ENCODE measurements at places on chromosomes 6 and 20.

- DNase-seq: no peak
- H3K4me3 ChIP-seq: no peak overlapping the region
- no peaks in the 10 kb centered on the region for H3K4me1 ChIP-seq
- H3K27me3 ChIP-seq: no peaks in the 10 kb centered on the region
- no peaks in the 10 kb centered on the region for H3K36me3 ChIP-seq
Measured at GRCh38 chr20:48556956-48557355, 270.8 kb downstream of the PREX1 start.

GRCh38 chr6:158847012-158847529 lies 27.9 kb upstream of the EZR start:
- no peaks in the 10 kb centered on the region for H3K36me3 ChIP-seq
- no peak for DNase-seq
- no peaks in the 10 kb centered on the region for H3K27me3 ChIP-seq

- H3K4me1 ChIP-seq: peaks cover 19% of the 10 kb centered on the region
- no peak overlapping the region for H3K4me3 ChIP-seq
- no peaks in the 10 kb centered on the region for H3K36me3 ChIP-seq
- H3K27ac ChIP-seq: no peak overlapping the region
- no peaks in the 10 kb centered on the region for H3K27me3 ChIP-seq
Measured at GRCh38 chr6:138037009-138037504, 70.2 kb downstream of the PERP start.

- H3K36me3 ChIP-seq: no peaks in the 10 kb centered on the region
- no peak for DNase-seq
- H3K4me3 ChIP-seq: no peak overlapping the region
Measured at GRCh38 chr6:152232501-152233151, 404.5 kb downstream of the SYNE1 start.

DNA sequence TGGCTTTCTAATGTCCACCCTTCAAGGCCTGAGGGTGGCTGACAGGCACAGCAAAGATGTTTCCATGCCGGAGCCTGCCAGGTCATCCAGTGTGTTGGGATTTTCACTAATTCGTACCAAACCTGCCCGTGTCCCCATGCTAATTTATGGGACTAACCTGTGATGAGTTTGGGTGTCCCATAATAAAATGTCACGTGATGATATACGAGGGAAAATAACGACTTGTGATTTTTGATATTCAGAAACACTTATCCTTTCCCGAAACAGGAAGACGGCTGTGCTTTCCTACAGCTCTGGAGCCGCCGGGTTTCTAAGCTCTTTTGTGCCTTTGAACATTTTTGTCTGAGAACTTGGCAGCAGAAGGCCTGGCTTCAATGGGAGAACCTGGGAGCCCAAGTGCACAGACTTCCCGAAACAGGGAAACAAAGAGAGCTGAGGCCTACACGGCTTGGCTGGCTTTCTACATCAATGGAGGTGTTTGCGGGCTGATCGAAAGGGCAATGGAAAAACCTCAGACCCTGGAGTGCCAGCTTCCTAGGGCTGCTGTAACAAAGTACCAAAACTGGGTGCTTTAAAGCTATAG lies 171.9 kb upstream of the JARID2 start:
- no peaks in the 10 kb centered on the region for H3K27me3 ChIP-seq
- H3K36me3 ChIP-seq: no peaks in the 10 kb centered on the region
- no peak for DNase-seq
- H3K4me1 ChIP-seq: peaks cover 5% of the 10 kb centered on the region
- no peak overlapping the region for H3K4me3 ChIP-seq

- H3K36me3 ChIP-seq: no peaks in the 10 kb centered on the region
- H3K27ac ChIP-seq: no peak overlapping the region
Measured at GRCh38 chr6:168183613-168183970, 104.6 kb upstream of the FRMD1 start.

GRCh38 chr20:58808271-58809046 lies 42.2 kb downstream of the GNAS-AS1 start:
- no peaks in the 10 kb centered on the region for H3K36me3 ChIP-seq
- H3K4me3 ChIP-seq: no peak overlapping the region
- H3K27me3 ChIP-seq: peaks cover 99% of the 10 kb centered on the region
- DNase-seq: no peak
- H3K27ac ChIP-seq: no peak overlapping the region

DNA sequence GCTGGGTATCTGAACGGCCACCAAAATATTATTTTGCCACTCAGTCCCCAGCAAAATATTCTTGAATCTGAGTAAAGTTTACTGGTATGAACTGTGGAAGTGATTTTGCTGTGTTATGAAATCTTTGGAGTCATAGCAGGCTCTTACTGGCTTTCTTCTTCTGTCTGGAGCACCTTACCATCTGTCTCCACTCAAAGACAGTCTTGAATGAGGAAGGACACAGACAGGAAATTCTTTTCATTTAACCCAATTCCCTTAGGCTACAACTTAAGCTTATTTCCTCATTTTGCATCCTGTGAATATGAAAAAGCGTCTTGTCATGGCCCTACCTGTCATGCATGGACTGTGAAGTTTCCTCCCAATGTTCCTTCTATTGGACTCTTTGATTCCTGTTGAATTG lies 24.7 kb downstream of the FNDC1 start:
- H3K27ac ChIP-seq: no peak overlapping the region
- peaks cover 60% of the 10 kb centered on the region for H3K27me3 ChIP-seq
- no peak for DNase-seq
- no peak overlapping the region for H3K4me3 ChIP-seq
- no peaks in the 10 kb centered on the region for H3K36me3 ChIP-seq

DNA sequence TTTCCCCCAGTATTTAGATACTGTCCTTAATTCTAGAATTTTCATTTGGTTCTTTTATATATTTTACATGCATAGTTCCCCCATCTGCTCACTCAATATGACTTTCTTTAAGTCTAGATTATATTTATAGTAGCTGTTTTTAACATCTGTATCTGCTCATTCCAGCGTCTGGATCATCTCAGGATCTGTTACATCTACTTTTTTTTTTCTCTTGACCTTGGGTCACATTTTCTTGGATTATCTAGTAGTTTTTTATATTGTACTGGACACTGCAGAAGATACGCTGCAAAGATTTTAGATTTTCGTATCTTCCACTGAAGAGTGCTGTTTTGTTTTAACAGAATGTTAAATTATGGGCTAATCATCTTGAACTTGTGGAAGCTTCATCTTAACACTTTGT lies 20.7 kb downstream of the RAB22A start:
- H3K27ac ChIP-seq: no peak overlapping the region
- no peak overlapping the region for H3K4me3 ChIP-seq
- peaks cover 10% of the 10 kb centered on the region for H3K36me3 ChIP-seq
- DNase-seq: no peak
- no peaks in the 10 kb centered on the region for H3K27me3 ChIP-seq
- H3K4me1 ChIP-seq: no peaks in the 10 kb centered on the region

DNA sequence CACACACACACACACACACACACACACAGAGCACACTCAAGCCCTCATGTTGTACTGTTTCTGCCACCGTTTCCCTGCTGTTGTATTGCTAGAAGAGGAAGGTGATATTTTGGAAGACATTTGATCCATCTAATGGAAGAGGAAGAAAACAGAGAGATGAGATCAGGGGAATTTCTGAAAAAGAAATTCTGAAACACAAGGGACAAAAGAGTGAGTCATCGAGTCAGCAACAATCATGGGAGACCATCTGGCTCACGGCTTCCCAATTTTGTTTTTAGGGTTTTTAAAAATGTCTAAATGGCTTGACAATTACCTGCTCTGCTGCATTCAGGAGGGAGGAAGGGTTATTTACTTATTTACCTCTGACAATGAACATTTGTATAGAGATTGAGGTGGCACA lies 22.0 kb downstream of the SOX4 start:
- no peaks in the 10 kb centered on the region for H3K27me3 ChIP-seq
- H3K27ac ChIP-seq: peak overlapping the region; percentile 22
- H3K4me3 ChIP-seq: no peak overlapping the region
- H3K4me1 ChIP-seq: peaks cover 18% of the 10 kb centered on the region
- no peaks in the 10 kb centered on the region for H3K36me3 ChIP-seq

GRCh38 chr20:12882832-12883506 lies 125.8 kb upstream of the SPTLC3 start:
- H3K36me3 ChIP-seq: no peaks in the 10 kb centered on the region
- H3K27me3 ChIP-seq: peaks cover 10% of the 10 kb centered on the region
- no peaks in the 10 kb centered on the region for H3K4me1 ChIP-seq
- DNase-seq: no peak
- H3K27ac ChIP-seq: no peak overlapping the region

DNA sequence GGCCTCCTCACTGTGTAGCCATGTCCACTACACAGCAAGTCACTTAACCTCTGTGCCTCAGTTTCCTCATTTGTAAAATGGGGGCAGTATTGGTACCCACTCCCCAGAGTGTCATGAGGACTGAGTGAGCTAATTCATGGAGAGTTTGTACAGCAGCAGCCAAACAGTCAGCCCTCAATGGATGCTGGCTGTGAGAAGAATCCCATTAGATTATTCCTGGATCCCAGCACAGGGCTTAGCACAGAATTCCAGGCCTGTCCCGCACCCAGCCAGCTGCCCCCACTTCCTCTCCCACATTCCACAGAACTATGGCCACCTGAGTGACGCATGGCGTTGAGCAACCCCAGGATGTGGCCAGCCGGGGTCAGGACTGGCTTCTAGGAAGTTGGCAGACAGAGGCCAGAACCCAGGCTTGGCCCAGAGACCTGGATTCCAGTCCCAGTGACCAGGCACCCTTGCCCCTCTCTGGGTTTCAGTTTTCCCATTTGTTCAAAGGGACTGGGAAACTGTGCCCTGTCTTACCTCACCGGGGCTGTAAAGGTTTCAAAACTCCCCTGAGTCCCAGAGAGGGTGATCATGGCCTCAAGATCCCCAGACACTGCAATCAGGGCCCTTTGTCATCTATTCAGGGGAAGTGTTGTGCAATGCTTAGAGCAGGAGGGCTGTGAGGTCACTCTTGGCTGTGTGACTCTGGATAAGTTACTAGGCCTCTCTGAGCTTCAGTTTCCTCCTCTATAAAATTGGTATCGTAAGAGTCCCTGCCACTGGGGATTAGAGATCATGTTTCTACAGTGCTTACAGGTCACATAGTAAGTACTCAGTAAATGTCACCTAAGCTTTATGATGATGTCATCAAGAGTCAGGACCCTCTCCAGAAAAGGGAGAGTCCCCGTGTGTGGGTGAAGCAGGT lies 3.0 kb upstream of the TGM2 start:
- peaks cover 12% of the 10 kb centered on the region for H3K36me3 ChIP-seq
- peak; percentile 95 for DNase-seq
- no peaks in the 10 kb centered on the region for H3K27me3 ChIP-seq

DNA sequence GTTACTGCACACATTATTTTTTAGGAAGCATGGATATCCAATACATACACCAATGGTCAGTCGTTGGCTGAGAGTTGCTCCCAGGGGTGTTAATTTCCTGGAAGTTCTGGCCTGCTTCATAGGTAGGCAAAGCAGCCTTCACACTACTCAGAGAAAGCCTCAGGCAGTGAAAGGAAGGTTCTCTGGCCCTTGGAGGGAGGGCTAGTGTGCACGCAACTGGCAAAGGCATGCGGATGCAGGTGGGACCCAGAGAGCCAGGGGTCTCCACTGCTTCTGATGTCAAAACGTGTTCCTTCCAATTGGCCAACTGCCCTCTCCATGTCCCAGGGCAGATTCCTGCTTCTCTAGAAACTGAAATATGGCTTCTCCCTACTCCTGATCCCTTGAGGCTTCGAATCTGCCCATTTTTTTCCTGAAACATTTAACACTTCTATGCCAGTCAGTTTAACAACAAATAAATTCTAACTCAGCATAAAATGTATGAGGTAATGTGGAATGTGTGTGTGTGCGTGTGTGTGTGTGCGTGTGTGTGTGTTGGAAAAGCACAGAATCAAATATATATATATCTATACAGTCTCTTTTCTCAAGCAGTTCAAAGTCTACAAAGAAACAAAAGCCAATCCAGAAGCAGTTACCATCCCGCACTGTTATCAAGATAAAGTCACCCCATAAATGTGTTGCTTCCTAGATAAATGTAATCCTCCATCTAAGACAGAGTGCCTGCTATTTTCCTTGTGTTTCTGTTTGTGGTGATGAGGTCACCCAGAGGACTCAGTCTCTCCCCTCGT lies 94.0 kb upstream of the HIVEP1 start:
- DNase-seq: no peak
- H3K27ac ChIP-seq: no peak overlapping the region
- no peaks in the 10 kb centered on the region for H3K27me3 ChIP-seq
- no peaks in the 10 kb centered on the region for H3K36me3 ChIP-seq
- H3K4me1 ChIP-seq: peaks cover 18% of the 10 kb centered on the region

DNA sequence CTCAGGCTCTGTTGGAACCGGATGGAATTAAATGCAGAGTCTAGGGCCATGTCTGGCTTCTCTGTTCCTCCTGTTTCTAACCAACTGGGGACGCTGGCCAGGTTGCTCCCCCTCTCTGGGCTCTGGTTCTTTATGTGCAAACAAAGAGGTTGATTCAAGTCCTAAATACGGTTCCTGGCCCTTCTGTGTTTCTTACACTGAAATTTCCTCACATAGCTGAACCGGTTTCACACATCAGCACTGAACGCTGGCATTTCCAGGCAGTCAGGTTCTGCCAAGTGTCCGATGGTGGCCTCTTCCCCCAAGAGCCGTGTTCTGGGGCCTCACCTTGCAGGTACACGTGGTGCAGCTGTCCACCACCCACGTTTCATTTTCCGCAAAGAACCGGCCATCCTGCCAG lies 13.5 kb downstream of the THBS2 start:
- H3K27ac ChIP-seq: no peak overlapping the region
- no peaks in the 10 kb centered on the region for H3K36me3 ChIP-seq
- no peaks in the 10 kb centered on the region for H3K4me1 ChIP-seq
- no peak for DNase-seq
- peaks cover 69% of the 10 kb centered on the region for H3K27me3 ChIP-seq
- H3K4me3 ChIP-seq: no peak overlapping the region

DNA sequence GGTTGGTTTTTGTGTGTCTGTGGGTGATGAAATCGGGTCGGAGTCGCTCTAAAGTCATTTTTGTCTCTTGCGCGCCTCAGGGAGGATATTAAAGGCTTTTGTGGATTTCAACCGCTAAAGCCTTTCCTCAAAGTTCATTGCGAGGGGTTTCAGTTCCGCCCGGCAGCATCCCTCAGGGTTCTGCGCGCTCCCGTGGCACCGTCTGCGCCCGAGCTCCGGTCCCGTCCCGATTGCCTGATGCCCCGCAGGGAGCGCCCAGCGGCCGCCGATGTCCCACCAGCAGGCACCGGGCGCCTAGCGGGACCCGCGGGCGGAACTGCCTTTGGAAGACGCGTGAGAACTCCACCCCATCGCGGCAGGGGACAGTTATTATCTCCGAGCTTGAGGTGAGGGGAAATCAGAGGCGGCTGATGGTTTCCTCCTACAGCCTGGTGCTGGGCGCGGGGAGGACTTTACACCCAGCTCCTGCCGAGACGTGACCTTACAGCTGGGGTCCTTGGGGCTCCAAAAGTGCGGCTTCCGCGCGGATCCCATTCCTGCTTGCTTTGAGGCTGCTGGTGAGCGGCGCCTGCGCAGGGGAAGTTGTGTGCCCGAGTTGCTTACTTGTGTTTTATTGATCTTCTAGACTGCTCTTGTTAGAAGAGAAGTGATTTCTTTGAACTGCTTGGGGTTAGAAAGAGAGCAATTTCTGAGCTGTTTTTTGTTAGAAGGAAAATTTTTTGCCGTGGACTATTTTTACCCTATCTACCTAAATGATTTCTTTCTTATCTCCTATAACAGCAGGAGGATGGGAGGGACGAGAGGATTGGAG lies 27.1 kb downstream of the ULBP1 start:
- no peaks in the 10 kb centered on the region for H3K4me1 ChIP-seq
- no peaks in the 10 kb centered on the region for H3K36me3 ChIP-seq
- no peak for DNase-seq
- H3K4me3 ChIP-seq: no peak overlapping the region
- peaks cover 53% of the 10 kb centered on the region for H3K27me3 ChIP-seq

GRCh38 chr6:29967379-29968010 lies 25.2 kb downstream of the HLA-A start:
- H3K27ac ChIP-seq: peak overlapping the region; percentile 81
- peaks cover 46% of the 10 kb centered on the region for H3K4me1 ChIP-seq
- H3K36me3 ChIP-seq: no peaks in the 10 kb centered on the region
- DNase-seq: peak; percentile 36

GRCh38 chr6:137093183-137094069 lies 48.7 kb upstream of the IL20RA start:
- peaks cover 5% of the 10 kb centered on the region for H3K4me1 ChIP-seq
- H3K4me3 ChIP-seq: no peak overlapping the region
- no peak for DNase-seq
- no peaks in the 10 kb centered on the region for H3K27me3 ChIP-seq

All from PC-9 (cell line).